ENCODE measurements at places on chromosomes 3 and 15. TPM values are rescaled to one million over a fixed set of nuclear protein-coding genes. Genes with fewer than 3 reads are reported as not detected.

GRCh38 chr15:87527416-87527815 is 729.1 kb downstream of the NTRK3 start:
- DNase-seq, result no peak

GRCh38 chr3:78277801-78278200 is 1237.9 kb downstream of the ROBO2 start:
- no peak for DNase-seq

GRCh38 chr3:174598885-174599439 is 260.2 kb upstream of the NAALADL2 start:
- no peak for DNase-seq

DNA sequence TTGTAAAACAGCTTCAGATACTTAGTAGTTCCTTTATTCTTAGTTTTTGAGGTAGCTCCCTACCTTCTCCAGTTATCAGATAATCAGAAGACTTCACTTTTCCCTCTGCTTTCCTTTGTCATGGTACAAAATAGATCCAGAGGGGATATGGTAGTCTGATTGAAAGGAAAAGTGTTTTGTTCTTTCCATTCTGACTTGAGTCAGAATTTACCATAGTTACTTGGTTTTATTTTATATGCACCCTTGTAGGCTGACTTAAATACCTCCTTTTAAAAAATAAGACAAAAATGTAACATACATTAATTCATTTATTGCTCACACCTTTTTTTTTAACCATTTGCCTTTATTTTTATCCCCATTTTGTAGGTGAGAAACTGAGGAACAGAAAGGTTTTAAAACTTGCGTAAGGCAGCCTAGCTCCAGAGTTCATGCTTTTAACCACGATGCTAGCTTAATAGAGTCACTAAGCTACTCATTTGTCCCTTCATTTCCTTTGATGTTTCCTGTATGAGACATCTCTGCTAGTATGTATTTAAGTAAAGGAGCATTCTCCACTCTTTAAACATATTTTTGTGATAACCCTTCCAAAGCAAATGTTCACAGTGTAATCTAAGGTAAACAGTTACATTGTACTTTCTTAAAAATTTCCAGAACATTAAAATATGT is 187.5 kb downstream of the KLHL25 start:
- DNase-seq, result no peak

GRCh38 chr15:89021224-89021623 is 67.0 kb upstream of the ABHD2 start:
- DNase-seq, result no peak

GRCh38 chr3:49653621-49654020 is 20.5 kb upstream of the APEH start:
- no peak for DNase-seq

- DNase-seq, result no peak
Observed at GRCh38 chr15:64635499-64636495, 139.6 kb downstream of the RBPMS2 start.

DNA sequence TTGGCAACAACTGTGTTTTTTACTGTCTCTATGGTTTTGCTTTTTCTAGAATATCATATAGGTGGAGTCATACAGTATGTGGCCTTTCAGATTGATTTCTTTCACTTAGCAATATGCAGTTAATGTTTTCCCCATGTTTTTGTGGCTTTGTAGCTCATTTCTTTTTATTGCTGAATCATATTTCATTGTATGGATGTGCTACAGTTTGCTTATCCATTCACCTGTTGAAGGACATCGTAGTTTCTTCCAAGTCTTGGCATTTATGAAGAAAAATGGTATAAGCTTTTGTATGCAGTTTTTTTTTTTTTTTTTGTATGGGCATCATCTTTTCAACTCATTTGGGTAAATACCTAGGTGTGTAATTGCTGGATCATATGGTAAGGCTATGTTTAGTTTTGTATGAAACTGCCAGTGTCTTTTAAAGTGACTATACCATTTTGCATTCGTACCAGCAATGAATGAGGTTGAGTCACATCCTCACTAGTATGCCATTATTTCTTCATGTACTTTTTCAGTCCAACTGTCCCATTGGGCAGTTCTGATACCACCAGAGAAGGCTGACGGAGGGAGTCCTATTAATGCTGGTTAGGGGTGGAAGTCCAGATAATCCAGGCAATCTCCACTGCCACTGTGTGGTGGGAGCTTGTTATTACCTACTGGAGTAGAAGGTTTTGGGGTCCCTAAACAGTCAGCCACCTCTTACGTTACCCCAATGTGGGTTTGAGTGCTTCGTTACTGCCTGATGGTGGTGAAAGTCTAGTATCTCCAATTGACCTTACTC is 210.5 kb downstream of the DOCK3 start:
- DNase-seq, result no peak

- DNase-seq, result no peak
Observed at GRCh38 chr15:78052001-78052401, 25.5 kb downstream of the TBC1D2B start.

DNA sequence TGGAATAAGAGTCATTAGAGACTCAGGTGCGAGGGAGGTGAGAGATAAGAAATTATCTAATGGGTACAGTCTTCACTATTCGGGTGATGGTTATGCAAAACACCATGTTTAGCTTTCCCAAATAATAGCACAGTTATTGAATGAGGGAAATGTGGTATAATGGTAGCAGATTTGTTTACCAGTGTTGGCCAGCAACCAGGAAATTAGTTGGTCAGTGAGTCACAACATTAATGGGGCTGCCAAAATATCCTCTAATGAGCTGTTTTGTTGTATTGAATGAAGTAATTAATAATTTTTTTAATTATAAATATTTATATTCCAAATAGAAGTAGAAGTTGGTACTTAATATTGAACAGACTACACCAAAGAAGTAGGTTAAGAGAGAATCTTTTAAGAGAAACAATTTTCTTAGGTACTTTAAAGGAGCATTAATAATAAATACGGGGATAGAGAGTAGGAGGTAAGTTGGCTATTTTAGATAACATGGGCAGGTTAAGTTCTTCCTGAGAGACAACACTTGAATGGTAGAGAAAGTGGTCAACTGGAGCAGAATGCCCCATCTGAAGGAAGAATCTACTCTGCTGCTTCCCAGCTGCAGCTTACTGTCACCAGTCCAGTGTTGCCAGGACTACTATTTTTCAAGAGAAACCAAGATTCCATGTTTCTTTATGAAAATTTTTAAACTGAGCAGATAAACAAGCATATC is 218.8 kb downstream of the UBE2E2 start:
- DNase-seq, result no peak

DNA sequence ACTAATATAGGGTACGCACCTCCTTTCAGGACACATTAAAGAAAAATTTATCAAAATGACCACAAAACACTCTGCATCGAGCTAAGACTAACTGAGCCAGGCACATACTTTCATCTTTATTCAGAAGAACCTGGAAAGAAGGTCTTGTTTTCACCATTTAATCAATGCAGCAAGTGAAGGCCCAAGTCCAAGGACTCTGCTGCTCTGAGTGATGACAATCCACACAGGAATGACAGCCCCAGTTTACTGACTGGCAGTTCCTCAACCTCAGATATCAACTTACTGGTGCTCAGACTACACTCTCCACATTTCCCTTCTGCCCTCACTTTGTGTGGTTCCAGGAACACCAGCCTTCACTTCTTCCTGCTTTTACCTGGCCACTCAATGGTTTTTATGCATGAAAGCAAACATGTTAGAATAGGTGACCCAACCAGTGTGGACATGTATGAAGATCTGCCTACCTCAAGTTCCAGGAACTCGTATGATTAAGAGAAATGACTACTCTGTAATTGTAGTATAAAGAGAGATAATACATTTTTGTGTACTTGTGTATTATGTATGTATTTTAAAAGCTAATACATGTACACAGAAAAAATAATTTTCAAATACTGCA is 29.1 kb upstream of the RASA2 start:
- no peak for DNase-seq

GRCh38 chr3:152539191-152539764 is 270.5 kb downstream of the MBNL1 start:
- no peak for DNase-seq

DNA sequence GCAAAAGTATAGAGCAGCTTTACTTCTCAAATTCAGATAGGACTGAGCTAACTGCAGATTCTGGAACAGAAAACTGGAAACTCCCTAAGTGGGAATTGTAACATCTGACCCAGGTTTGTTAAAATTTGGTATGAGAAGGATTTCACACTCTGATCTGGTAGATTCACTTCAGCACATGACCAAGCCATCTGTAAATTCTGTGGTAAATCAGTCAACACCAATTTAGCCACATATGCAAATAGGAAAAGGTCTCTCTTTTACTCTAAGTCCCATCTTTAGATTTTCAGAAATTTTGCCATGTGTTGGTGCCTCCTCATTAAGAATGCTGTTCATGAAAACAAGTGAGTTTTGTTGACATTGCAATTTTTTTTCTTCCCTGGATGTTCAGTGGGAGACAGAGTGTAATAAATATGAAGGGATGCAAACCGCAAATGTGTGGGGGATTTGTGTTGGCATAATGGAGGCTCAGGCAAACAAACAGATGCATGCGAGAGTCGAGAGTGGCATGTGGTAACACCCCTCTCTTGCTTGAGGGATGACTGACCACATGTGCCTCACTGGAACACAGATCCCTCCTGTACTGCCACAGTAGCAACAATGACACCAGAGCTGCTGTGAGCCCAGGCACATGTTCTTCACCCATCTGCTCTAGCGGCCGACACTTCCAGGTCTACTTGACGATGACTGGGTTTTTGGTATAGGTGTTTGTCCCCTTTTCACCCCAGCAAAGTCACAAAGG is 146.6 kb downstream of the FEZF2 start:
- DNase-seq, result no peak

DNA sequence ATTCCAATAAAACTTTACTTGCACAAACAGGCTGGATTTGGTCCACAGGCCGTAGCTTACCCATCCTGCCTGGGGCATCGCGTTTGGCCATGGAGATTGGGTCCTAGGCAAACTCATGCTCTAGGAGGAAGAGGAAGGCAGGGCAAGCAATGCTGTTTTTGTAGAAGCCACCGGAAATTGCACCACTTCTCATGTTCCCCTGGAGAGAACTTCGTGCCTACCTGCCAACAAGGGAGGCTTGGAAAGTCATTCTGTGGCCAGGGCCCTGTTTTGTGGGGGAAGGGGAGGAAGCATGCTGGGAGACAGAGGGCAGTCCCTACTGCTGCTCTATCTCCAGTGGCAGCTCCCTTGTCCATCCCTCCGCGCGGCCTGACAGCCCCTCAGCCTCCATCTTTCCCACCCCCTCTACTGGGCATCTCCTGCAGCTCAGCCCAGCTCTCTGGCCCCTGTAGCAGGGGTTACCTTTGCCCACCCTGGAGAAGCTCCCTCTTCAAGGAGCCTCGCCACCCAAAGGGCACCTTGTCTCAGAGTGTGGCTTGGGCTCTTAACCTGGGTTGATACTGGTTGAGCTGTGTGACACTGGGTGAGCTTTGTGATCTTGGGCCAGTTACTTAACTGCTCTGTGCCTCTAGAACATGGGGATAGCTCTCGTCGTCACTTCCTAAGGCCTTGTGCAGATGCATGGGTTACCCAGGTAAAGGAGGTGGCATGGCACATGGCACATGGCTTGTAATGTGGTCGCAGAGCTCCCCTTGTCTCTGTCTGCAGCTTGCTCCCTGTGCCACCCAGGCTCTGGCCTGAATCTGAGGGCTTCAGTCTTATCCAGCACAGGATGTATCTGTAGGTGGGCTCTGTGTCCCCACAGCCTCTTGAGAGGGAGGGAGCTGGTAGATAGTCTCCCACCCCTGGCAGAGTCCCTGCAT is 6.1 kb downstream of the ABTB1 start:
- DNase-seq, result no peak

DNA sequence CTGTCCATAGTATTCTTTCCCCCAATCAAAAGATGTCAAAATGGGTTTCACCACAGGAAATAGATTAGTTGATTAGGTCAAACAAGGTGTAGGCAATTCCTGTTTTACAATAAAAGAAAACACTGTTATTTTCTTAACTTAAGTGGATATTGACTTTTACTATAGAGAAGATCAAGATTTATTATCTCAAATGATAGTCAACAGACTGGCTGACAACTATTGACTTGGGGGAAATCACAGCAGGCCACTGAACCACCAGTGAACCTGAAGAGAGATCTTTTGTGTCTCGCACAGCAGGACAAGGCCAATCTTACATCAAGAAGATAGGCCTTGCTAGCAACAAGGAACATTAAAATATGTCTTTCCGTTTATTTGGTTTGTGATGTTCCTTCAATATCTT is 1187.6 kb downstream of the SI start:
- no peak for DNase-seq

DNA sequence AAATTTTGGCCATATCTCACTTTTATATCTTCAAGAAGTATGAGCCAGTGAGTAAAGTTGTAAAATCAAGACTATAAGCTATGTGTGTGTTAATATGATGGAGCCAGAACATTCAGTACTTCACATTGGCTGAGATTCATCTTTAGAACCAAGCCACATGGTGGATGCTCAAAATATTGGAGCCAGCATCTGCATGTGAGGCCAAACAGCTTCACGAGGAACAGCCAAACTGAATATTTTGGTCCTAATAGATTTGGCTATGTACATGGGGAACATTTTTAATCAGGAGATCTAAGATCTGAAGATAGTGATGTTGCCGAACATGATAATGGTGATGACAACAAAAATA is 1089.8 kb downstream of the TUSC7 start:
- no peak for DNase-seq

- DNase-seq, result peak; percentile 82
Observed at GRCh38 chr3:13427662-13428603, 7.8 kb upstream of the NUP210 start.

DNA sequence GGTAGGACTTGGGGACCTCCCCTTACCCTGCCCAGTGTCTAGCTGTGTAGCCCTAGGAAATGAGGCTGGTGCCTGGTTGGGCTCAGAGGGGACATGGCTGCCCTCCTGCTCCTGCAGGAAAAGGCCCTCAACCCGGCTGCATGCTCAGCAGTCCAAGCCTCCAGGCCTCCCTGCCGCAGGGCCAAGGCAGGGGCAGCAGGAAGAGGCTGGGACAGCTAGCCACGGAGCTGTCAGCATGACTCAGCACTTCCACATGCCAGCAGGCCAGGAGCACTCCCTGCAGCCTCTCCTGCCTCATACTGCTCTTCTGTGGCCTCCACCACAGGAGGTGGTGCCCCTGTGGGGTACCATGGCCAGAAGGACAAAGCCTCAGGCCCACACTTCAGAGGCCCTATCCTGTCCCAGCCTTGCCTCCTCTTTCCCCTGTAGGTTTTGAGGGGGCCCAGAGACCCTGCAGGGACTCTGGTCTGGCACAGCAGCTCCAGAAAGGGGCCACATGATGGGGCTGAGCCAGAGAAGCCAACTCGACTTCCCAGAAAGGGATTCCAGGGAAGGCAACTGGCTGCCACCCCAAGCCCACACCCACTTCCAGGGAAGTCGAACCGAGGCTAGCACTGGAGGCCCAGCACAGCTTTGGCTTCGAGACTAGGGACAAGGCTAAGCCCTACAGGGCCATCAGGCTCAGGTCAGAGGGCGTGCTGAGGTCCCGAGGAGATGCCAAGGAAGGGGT is 19.5 kb downstream of the TKT start:
- DNase-seq, result no peak

- no peak for DNase-seq
Observed at GRCh38 chr3:90128391-90128790, 1021.0 kb downstream of the EPHA3 start.

The CIDEC gene
- not detected for total RNA-seq

The STAC gene
- not detected for total RNA-seq

The FETUB gene
- not detected for total RNA-seq

The OR5K2 gene
- total RNA-seq, result not detected

The GOLGA6D gene
- not detected for total RNA-seq

The TMEM266 gene
- total RNA-seq, result not detected

Data from CD4-positive, alpha-beta T cell (primary cell).